Mesothelial cell of epicardium (in vitro differentiated cells): ENCODE measurements at places on chromosomes 5 and 9. TPM values are rescaled to one million over a fixed set of nuclear protein-coding genes. Genes with fewer than 3 reads are reported as not detected.

The ESM1 gene
- total RNA-seq: 0.23 to 0.40 TPM in 2 of 3 replicates, not detected in the other

The DPYSL3 gene
- total RNA-seq: 161 to 169 TPM (median 165 TPM) in 3 replicates

The DHX29 gene
- total RNA-seq: 22.4 to 25.1 TPM (median 23.7 TPM) in 3 replicates

The OTULINL gene
- total RNA-seq: 3.0 to 6.6 TPM (median 3.8 TPM) in 3 replicates

The MARCHF11 gene
- total RNA-seq: not detected in 3 replicates

The FAM81B gene
- 2.7 to 4.3 TPM (median 4.0 TPM) in 3 replicates for total RNA-seq

The APBA1 gene
- 17.5 to 20.9 TPM (median 18.4 TPM) in 3 replicates for total RNA-seq

The IFNA6 gene
- total RNA-seq: 0.14 TPM in 1 of 3 replicates, not detected in the others

The SIGMAR1 gene
- 58.8 to 61.6 TPM (median 59.9 TPM) in 3 replicates for total RNA-seq

The SPACA9 gene
- total RNA-seq: 5.5 to 5.8 TPM (median 5.7 TPM) in 3 replicates

The SPINK7 gene
- not detected in 3 replicates for total RNA-seq

The POU5F2 gene
- 1.7 to 1.9 TPM (median 1.7 TPM) in 3 replicates for total RNA-seq

The RMRP gene
- total RNA-seq: 20,234 to 21,305 TPM (median 21,148 TPM) in 3 replicates

The MYO10 gene
- total RNA-seq: 50.1 to 56.7 TPM (median 51.9 TPM) in 3 replicates

The CTXN3 gene
- total RNA-seq: not detected in 3 replicates

The FOXD4 gene
- 0.35 to 0.67 TPM (median 0.38 TPM) in 3 replicates for total RNA-seq

The NFIL3 gene
- total RNA-seq: 25.8 to 28.1 TPM (median 26.3 TPM) in 3 replicates

The SPATA31D4 gene
- not detected in 3 replicates for total RNA-seq

The CFAP157 gene
- total RNA-seq: 0.34 to 0.49 TPM (median 0.41 TPM) in 3 replicates

The NIM1K gene
- total RNA-seq: 0.22 to 0.40 TPM (median 0.29 TPM) in 3 replicates

The PCDHGA7 gene
- 0.33 to 0.43 TPM (median 0.38 TPM) in 3 replicates for total RNA-seq

The UGCG gene
- 27.0 to 29.8 TPM (median 27.4 TPM) in 3 replicates for total RNA-seq

The RORB gene
- 0.16 to 0.43 TPM (median 0.38 TPM) in 3 replicates for total RNA-seq

The SEMA5A gene
- 20.0 to 26.7 TPM (median 23.1 TPM) in 3 replicates for total RNA-seq

The FGF18 gene
- total RNA-seq: 10.2 to 11.7 TPM (median 11.3 TPM) in 3 replicates

The PRDM9 gene
- not detected in 3 replicates for total RNA-seq

The DRD1 gene
- total RNA-seq: 0.34 to 0.54 TPM (median 0.40 TPM) in 3 replicates

The CCNO gene
- 0.20 to 0.80 TPM (median 0.45 TPM) in 3 replicates for total RNA-seq

The AIF1L gene
- 20.0 to 23.1 TPM (median 20.6 TPM) in 3 replicates for total RNA-seq

The PCDHA7 gene
- 4.2 to 5.5 TPM (median 4.5 TPM) in 3 replicates for total RNA-seq

The PAEP gene
- not detected in 3 replicates for total RNA-seq

The PCDHB5 gene
- 5.2 to 6.8 TPM (median 6.0 TPM) in 3 replicates for total RNA-seq

The SPATA31C1 gene
- 0.13 to 0.29 TPM (median 0.18 TPM) in 3 replicates for total RNA-seq

The FBN2 gene
- total RNA-seq: 238 to 252 TPM (median 244 TPM) in 3 replicates
